ENCODE measurements at places on chromosomes 13 and 19.
A peak's percentile ranks its signal among the peaks of the same experiment; 100 is the strongest.

DNA sequence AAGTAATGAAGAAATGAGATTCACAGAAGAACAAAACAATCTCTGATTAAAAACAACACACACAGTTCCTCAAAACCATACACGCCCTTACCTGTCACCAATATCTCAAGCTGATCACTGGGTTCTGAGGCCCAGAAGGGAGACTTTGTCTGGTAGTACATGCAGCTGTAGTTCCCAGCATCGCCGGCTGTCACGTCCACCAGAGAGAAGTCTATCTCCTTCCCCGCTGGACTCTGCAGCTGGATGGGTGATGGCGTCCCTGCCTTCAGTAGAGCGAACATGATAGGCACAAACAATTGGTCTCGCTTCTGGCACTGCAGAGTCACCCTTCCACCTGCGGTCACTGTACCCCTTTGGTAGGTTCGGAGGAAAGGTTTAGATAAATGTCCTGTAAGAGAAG lies 7.3 kb downstream of the TARM1 start:
- no peak for DNase-seq

GRCh38 chr13:52845766-52846566 lies 2.5 kb downstream of the PCDH8 start:
- DNase-seq = no peak

DNA sequence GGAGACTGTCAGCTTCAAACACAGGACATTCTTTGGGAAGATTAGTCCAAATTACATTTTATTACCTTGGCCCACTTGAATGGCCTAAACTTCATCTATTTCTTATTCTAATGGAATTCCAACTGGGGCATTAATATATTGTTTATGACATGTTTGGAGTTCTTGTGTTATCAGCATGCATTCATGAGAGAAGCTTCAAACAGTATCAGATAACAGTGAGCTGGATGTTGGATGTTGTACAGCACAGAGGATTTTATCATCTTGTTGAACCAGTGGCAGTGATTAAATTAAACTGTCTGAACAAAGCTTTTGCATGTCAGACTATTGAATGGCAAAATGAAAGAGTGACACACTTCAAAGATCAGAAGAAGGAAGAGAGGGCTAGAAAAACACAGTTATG lies 50.0 kb downstream of the MZT1 start:
- DNase-seq = no peak

GRCh38 chr13:85772367-85772766 lies 26.9 kb downstream of the SLITRK6 start:
- DNase-seq = peak; percentile 0

DNA sequence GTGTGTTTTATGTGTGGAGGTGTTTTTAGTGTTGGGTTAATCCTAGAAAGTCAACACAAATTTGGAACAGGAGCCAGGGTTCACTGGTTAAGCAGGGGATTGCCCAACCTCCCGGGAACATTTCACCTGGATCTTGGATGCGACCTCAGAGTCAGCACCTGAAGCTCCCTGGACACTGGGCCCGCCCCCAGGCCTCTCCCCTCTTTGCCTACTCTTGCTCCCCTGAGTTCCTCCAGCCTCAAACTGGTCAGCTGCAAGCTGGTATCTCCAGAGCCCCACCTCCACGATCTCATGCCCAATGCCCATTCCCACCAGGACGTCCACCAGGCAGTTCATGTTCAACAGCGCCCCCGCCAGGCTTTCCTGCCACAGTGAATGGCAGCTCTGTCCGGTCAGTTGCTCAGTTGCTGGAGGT lies 9.7 kb downstream of the HSD17B14 start:
- no peak for DNase-seq

DNA sequence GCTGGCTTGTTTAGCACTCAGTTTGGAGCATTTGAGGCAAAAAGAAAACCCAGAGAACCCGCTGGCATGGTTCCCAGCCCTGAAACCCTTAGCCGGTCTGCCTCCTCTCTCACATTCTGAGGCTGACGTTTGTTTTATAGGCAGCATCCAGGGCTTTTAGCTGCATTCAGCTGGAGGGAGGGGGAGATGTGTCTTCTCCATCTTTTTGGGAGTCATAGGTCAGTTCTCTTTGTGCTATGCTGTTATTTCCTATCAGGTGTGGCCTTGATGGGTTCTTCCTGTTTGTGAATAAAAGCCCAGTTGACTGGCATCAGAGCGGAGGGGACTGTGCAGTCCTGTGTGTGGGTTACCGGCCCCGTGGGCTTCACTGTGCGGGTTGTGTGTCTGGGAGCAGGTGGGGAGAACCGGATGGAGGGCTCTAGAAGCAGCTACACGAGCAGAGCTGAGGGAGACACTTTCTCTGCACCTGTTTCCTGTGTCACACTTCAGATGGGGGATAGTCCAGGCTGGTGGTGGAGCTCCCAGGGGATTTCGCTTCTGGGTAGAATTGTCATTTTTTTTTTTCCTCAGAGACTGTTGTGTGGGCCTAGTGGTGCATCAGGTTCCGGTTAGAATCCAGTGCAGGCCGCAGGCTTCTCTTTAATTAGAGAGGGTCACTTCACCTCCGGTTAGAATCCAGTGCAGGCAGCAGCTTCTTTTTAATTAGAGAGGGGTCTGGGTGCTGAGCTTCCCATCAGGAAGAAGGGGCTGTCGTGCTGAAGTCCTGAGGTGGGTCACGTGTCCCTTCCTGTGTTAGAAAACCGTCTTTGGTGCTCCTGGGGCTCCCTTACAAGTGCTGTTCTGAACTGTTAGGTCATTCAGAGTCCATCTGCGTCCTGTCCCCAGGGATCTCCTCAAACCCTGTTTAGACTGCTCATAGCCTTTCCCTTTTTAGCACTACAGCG lies 69.6 kb downstream of the ARHGEF7 start:
- DNase-seq = peak; percentile 31

DNA sequence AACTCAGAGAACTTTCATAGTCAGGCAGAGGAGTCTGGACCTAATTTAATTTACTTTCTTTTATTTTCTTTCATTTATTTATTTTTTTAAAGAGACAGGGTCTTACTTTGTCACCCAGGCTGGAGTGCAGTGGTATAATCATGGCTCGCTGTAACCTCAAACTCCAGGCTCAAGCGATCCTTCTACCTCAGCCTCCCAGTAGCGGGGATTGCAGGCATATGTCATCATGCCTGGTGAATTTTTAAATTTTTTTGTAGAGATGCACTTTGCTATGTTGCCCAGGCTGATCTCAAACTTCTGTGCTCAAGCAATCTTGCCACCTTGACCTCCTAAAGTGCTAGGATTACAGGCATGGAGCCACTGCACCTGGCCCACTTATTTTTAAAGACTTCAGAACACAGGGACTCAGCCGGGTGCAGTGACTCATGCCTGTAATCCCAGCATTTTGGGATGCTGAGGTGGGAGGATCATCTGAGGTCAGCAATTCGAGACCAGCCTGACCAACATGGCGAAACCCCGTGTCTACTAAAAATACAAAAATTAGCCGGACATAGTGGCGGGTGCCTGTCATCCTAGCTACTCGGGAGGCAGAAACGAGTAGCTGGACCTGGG lies 50.6 kb downstream of the KLF5 start:
- DNase-seq = no peak

GRCh38 chr19:50488389-50489194 lies 11.9 kb upstream of the GARIN5A start:
- no peak for DNase-seq

- DNase-seq = no peak
These were observed 25.2 kb upstream of the PDCD5 start for GRCh38 chr19:32555786-32556185.

DNA sequence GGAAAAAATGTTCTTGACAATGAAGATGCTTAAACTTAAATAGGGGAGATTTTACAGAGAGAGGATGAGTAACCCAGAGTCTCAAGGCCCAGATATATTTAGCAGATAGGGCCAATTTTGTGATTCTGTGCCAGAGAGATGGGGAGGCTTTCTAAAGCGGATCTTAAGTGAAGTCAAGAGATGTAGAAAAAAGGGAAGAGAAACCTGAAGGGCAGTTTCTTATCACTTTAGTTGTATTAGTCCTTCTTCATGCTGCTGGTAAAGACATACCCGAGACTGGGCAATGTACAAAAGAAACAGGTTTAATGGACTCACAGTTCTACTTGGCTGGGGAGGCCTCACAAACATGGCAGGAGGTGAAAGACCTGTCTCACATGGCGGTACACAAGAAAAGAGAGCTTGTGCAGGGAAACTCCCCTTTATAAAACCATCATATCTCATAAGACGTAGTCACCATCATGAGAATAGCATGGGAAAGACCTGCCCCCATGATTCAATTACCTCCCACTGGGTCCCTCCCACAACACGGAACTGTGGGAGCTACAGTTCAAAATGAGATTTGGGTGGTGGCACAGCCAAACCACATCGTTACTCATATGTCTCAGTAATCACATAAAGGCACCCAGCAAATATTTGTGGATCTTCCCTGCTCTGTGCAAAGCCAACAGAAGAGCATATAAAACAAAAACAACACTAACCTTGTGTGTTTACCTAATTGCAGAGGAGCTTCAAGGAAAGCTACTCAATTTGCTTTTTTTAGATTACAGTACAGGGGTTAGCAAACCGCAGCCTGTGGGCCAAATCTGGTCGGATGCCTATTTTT lies 102.6 kb upstream of the MYCBP2 start:
- peak; percentile 41 for DNase-seq

DNA sequence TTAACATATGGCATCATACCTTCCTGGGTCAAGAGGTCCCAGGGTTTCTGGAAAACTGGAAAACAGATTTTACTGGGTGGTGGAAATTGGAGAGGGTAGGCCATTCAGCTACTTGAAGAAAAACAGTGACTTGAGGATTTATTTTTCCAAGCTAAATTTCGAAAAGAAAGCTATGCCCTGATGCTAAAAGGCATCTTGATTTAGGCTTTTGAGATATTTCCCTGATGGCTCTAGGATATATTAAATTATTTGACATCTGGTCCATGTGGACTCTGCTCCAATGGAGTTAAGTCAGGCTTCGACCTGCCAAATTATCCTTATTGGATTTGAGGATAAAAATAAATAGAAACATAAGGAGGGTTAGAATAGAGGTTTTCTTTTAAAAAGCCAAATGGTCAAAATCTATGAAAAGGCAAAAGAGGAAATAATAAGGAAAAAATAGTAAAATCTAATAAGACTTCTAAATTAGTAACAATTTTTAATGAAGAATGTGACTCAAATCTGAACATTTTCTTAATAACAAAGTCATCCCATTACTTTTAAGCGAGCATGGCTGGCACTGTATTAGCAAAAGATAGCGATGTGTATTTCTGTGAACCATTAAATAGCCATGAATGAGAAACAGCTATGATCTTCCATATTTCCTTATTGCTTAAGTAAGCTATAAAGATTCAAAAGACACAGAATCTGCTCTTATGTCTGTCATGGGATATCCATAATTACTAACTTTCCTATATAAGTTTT lies 190.0 kb upstream of the MIR17HG start:
- DNase-seq = no peak

- DNase-seq = no peak
These were observed 776.9 kb downstream of the GPC5 start for GRCh38 chr13:92175330-92175729.

DNA sequence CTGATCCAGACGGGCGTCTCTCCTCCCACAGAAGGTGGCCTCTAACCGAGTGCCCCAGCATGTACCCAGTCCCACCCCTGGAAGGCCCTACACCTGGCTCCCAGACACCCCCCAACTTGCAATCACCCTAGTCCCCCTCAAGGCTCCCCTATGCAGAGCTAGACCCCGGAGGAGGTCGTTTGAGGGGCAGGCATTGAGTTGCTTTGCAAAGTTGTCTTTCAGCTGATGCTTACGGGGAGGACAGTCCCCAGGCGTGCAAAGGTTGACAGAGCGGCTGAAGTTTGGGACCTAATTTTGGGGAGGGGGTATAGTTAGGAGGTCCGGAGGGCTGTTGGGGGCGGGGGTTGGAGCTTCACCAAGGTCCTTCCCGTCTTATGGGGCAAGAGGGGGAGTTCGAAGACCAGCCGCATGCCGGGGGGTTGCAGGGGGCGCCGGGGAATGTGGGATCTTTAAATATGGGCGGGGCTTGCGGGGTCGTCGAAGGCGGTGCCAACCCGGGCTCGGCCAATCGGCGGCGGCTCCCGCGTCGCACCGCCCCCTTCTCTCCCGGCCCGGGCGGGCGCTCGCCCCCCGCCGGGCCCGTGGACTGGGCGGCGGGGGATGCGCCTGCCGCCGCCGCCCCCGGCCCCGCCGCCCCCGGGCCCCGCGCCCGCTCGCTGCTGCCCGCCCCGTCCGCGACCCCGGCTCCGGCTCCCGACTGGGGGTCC lies at the start of gene KCNN1:
Gene KCNN1 (plus strand): TSS at position 558 of the 707 bp plus-strand sequence. CDS start 6,782 bp downstream, outside the sequence.
- DNase-seq = no peak

- DNase-seq = peak; percentile 48
These were observed 89.8 kb downstream of the KDM4B start for GRCh38 chr19:5058521-5059212.

DNA sequence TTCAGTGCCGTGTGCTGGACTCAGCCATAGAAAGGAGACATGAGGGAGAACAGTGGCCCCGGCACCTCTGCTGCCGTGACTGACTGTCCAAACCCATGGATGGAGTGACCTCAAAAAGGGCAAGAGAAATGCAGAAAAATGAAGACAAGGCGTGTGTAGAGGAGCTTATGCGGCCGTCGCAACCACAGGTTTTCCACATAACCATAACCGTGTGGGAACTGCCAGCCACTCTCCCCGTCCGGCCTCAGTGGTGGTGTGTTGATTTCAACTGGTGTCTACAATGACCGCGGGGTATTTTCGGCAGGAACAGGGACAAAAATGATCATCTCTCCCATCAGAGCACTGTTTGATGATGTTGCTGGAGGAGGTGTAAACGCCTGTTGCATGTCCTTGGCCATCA lies 42.9 kb upstream of the F7 start:
- no peak for DNase-seq

DNA sequence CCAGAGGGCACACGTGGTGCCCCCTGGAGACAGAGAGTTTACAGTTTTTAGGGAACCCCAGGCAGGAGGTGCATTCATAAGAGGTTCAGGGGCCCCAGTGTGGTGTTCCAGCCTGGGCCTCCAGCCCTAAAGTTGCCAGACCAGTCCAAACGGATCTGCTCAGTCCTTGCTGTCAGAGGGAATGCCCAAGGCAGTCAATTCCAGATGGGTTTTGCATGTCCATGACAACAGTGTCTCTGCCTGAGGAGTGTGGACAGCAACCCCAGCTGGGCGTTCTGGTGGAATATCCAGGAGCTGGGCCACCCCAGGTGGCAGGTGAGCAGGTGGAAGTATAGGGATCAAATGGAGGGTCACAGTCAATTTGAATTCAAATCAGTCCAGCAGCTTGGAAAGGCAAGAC lies 25.3 kb downstream of the FBXO27 start:
- DNase-seq = no peak

GRCh38 chr19:52923778-52924593 lies 758 bp upstream of the ZNF888 start:
- peak; percentile 8 for DNase-seq

DNA sequence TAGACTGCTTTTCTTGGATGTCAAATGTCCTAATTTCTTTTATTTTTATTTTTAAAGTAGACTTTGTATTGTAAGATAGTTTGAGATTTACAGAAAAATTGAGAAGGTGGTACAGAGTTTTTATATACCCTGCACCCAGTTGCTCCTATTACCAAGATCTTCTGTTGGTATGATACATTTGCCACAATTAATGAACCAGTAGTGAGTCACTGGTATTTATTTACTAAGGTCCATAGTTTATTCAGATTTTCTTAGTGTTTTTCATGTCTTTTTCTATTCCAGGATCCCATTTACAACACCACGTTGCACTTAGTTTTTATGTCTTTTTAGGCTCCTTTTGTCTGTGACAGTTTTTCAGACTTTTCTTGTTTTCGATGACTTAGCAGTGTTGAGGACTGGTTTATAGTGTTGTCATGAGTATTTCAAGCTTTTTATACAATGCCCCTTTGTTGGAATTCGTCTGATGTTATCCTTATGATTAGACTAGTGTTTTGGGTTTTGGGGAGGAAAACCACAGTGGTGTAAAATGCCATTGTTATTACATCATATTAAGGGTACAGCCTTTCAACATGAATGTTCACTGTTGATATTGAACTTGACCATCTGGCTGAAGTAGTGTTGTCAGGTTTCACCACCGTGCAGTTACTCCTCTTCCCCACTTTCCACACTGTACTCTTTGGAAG lies 35.9 kb downstream of the COG3 start:
- DNase-seq = peak; percentile 91

Data from EH (cell line).